ENCODE measurements at places on chromosomes 1 and 21. TPM values are rescaled to one million over a fixed set of nuclear protein-coding genes. Genes with fewer than 3 reads are reported as not detected.

The FAM167B gene
- total RNA-seq = 0.31 TPM

The AIM2 gene
- total RNA-seq = 2.1 TPM

The PPIAL4G gene
- total RNA-seq = not detected

The ARHGEF10L gene
- total RNA-seq = 46.8 TPM

The HSD3B2 gene
- total RNA-seq = not detected

The KLHL12 gene
- 27.6 TPM for total RNA-seq

The KCNA3 gene
- 3.0 TPM for total RNA-seq

The ADAMTS5 gene
- total RNA-seq = 0.47 TPM

The PTGER3 gene
- 4.5 TPM for total RNA-seq

The PIAS3 gene
- 35.7 TPM for total RNA-seq

The E2F2 gene
- total RNA-seq = 3.4 TPM

The LINGO4 gene
- not detected for total RNA-seq

The DIRAS3 gene
- total RNA-seq = 0.21 TPM

The AMY1C gene
- total RNA-seq = not detected

The HEYL gene
- 4.5 TPM for total RNA-seq

The IL10RB gene
- total RNA-seq = 2.5 TPM

The NPR1 gene
- total RNA-seq = 8.5 TPM

The SPRR1A gene
- not detected for total RNA-seq

The ABCA4 gene
- 0.08 TPM for total RNA-seq

The KIRREL1 gene
- 35.2 TPM for total RNA-seq

The TMCO1 gene
- total RNA-seq = 45.2 TPM

The DCDC2B gene
- not detected for total RNA-seq

The CFHR2 gene
- total RNA-seq = not detected

The C1orf167 gene
- 1.7 TPM for total RNA-seq

The PDE4B gene
- 25.6 TPM for total RNA-seq

The TBX19 gene
- total RNA-seq = 0.82 TPM

The KRTAP12-2 gene
- not detected for total RNA-seq

The ASCL5 gene
- 0.54 TPM for total RNA-seq

The PDZK1IP1 gene
- not detected for total RNA-seq

The RNU1-1 gene
- total RNA-seq = under 0.01 TPM

The SPATA45 gene
- total RNA-seq = not detected

The OLFML2B gene
- 4.3 TPM for total RNA-seq

The KRTAP21-2 gene
- not detected for total RNA-seq

The ENO1 gene
- 1,517 TPM for total RNA-seq

The SORT1 gene
- total RNA-seq = 51.7 TPM

The PROX1 gene
- 0.39 TPM for total RNA-seq

The SNRNP40 gene
- 117 TPM for total RNA-seq

The SUSD4 gene
- 3.6 TPM for total RNA-seq

The BOLA1 gene
- 13.4 TPM for total RNA-seq

The PMF1 gene
- total RNA-seq = 112 TPM

The KRTAP10-3 gene
- total RNA-seq = not detected

The UTS2 gene
- not detected for total RNA-seq
